ENCODE measurements at places on chromosomes 3 and 15.

GRCh38 chr15:81530271-81530691 lies 156.3 kb upstream of the TMC3 start:
- no peak for DNase-seq

DNA sequence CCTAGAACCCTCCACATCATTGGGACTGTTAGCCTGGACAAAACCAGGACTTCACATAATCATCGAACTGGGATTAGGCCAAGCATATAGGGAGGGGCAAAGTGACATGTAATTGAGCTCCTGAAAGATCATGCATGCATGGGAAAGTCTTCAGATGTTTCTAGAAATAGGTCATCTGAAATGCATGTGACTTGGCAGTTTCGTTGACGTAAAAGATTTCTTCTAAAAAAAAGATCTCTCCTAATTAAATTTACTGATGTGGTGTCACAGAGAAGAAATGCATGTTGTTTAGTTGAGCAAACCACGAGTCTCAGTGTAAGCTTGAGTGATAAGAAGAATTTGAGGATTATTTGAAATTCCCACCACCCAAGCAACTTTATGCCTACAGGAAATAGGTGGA lies 70.0 kb upstream of the LIMD1 start:
- DNase-seq = no peak

- DNase-seq = no peak
These were observed 106.8 kb downstream of the ARRDC4 start for GRCh38 chr15:98067339-98067738.

DNA sequence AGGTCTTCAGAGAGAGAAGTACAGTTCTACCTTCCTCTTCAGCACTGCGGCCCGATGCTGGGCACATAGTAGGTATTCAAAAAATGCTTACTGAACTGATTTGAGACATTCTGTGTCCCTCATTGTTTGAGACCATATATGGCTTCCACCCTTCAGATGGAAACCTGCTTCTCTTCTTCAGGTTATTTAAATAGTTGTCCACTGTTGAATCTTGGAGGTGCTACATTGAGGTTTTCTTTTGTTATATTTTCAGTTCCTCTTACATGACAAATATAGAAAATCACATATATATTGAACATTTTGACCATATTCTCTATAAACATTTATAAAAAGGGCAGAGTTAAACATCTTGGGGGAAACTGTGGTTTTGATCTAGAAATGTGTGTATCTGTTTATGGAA lies 200.2 kb upstream of the LRRC3B start:
- DNase-seq = no peak

DNA sequence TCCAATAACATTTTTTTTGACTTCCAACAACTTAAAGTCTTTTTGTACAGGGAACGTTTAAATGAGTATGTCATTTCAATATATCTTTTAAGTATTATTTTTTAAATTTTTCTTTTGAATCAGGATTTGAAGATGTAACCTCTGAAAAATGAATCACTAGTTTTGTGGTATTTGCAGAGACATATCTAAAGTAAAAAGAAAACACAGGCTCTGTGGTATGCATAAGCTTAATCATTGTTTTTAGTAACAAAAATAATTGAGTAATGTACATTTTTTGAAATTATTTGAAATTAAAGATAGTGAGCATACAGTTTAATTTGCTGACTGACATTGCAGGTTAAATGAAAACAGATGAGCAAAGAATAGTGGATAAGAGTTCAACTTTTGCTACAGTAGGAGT lies 531.3 kb downstream of the ROBO1 start:
- DNase-seq = no peak

All from HCT116 (cell line).